CD4-positive, alpha-beta T cell treated with Interferon gamma for 1 hour (primary cell): ENCODE measurements at places on chromosomes 1 and 21.

DNA sequence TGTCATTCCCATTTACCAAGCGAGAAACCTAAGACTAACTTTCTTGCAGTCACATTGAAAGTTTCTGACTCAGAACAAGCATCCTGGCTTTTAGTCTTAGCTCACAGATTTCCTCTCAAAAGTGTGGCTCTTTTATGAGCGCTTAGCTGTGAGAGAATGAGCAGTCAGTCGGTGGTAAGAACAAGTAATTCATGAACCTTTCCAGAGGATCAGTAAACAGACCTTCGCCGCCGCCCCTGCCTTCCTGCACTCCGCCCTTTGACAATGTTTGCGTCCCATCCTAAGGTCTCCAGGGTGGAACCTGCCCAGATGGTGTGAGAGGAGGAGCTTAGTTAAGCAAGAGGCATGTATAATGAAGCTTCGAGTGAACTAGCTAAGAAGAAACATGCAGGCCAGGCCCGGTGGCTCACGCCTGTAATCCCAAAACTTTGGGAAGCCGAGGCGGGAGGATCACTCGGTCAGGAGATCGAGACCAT lies 142.4 kb downstream of the GLUL start:
- DNase-seq: no peak

DNA sequence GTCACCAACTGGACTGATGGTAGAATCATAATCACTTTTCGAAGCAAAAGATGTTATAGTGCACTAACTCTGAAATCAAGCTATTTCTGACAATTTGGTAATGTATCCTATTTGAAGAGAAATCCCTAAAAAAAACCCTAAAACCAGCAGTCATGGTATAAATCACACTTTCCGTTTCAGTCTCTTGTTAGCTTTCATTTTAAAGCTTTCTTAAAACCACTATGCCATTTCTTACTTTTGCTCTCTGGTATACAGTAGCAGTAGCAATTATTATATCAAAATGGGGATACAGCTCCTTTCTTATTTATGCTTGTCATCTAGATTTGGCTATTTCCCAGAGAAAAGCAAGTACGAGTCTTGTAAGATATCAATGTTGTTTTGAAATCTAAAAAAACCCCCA lies 323.3 kb downstream of the KCTD3 start:
- no peak for DNase-seq

GRCh38 chr1:115492880-115493279 lies 148.9 kb upstream of the VANGL1 start:
- no peak for DNase-seq

- DNase-seq: no peak
Observed at GRCh38 chr1:205961991-205962820, 18.9 kb upstream of the SLC26A9 start.

DNA sequence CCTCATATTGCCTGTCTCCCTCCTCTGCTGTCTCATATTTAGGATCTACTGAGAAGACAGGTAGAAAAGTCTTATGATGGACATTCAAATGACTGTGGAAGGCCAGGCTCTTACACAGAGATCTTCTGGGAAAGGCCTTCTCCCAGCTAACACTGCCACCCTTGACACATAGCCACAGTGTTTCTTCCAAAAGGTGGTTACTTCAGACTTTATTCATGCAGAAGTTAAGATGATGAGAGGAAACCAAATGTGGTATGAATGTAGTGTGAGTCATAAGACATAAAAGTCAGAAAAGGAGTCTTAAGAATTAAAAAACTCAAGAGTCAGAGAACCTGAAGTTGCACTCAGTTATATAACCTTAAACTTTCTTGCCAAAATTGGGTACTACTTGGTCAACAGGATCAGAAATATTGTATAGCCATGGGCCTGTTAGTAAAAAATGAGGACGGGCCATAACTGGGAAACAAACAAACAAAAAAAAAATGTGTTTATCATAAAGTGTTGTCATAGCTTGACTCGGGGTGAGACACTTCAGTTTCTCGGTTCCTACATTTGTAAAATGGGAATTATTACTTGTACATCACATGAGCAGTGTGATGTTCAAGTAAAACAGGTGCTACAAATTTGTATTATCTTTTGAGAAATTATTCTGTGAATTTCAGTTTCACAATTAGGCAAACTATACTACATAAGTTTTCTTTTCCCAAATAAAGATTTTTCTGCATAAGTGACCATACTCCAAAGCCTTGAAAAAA lies 1.2 kb upstream of the DENND1B start:
- no peak for DNase-seq

DNA sequence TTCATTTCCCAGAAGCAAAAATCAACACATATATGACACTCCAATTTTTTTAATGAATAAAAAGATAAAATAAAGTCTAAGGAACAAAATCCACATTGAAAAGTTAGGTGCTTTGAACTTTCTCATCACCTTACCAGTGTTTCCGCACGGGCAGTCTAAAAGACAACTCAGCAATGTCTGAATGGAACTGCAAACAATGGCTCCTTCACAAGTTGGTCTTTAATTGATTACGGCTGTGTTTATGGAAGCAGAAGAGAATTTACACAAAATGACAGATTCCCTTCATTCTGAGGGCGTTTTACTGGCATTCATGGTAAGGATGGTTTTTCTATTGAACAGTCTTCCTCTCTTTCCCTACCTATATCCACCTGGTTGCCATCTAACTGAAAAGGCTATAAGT lies 65.0 kb upstream of the RNPC3 start:
- DNase-seq: no peak

DNA sequence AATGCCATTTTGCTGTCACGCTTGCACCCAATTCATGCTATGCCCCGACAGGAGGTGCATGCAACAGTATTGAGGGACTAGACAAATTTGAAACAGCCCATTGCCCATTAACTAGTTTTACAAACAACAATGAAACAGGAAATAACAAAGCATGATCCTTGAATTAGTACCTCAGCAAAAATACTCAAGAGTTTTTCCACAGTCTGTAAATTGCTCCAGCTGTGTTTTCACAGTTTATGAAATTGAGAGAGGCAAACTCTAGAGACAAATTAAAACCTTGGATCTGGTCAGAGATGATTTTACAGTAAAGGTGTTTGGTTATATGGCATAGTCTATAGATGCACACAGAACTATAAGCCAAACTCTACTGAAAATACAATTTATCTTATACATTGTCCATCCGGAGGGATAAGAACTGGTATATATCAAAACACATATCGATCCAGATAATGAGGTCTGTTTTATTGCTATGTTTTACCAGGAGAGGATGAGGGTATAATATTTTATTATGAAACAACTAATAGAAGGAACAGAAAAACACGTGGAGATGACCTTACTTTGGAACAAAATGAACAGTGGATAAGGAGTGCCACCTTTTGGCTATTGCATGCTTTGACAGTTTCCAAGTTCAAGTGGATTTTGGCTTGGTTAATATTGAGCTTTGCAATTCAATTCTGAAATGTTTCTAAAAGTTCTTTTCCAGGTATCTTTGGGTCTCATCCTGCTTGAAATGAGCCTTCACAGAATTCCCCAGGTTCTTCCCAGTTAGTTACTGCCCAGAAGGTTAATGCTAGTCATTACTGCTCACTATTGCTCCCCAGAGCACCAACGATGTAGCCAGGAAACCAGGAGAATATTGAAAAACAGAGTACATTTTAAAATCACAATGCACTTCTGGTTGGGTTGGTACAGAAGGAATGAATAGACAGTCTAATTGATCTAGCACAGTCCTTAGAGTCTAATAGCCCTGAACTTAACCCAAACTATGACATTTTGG lies 45.7 kb downstream of the ZC3H11B start:
- DNase-seq: no peak

- no peak for DNase-seq
Observed at GRCh38 chr1:54407154-54407403, 885 bp upstream of the SSBP3 start.

GRCh38 chr1:183002267-183002666 lies 21.0 kb upstream of the LAMC1 start:
- DNase-seq: no peak

GRCh38 chr1:173870252-173871075 lies 2.3 kb downstream of the ZBTB37 start:
- peak; percentile 19 for DNase-seq
